Thoracic aorta (tissue), 2 donors: ENCODE measurements at places on chromosomes 2 and 18.

DNA sequence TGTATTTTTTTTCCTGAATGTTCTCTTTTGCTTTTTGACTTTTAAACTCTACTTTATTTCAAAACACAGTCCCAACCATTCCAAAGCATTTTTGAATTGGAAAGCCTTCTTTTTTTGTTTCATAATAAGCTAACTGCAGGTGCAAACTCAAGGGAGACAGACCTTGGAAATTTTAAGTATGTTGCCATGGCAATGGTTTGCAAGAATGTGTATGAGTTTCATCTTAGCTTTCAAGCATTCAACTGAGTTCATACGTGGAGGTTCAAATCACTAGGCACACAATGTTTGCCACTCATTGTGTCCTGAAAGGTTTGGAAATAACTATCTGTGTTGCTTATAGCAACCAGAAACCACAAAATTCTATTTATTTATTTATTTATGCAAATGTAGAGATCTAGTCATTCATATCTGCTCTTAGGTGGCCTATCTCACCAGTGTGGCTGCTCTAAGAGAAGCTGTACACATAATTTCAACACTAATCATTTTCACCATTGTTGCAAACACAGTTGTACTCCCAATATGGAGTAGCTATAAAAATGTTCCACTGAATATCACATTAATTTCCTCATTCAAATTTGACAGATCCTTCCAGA is 805.7 kb upstream of the FSHR start:
- H3K27ac ChIP-seq = no peak overlapping the region
- H3K36me3 ChIP-seq = no peaks in the 10 kb centered on the region
- no peak overlapping the region for H3K4me3 ChIP-seq
- H3K4me1 ChIP-seq = no peaks in the 10 kb centered on the region
- H3K27me3 ChIP-seq = no peaks in the 10 kb centered on the region

- no peak for DNase-seq
- H3K27me3 ChIP-seq = no peaks in the 10 kb centered on the region
- H3K36me3 ChIP-seq = no peaks in the 10 kb centered on the region
- H3K4me3 ChIP-seq = no peak overlapping the region
Observed at GRCh38 chr18:55287149-55287806, 300.7 kb downstream of the TCF4 start.

DNA sequence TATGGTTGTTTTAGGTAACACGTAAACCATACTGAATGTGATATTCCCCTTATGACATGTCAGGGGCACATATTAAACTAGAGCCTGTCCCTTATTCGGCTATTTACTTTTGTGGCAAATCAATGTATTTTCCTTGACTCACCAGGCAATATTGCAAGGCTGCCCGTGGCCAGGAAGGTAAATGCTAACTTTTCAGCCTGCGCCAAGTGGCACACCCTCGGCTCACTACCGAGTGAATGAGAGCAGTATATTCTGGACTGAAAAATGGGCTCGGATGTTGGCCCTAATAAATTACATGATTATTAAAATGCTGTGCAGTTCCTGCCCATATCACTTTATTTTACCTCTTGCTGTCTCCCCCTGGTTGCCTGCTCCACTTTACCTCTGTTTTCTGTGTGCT is 46.7 kb downstream of the POU3F3 start:
- no peaks in the 10 kb centered on the region for H3K4me1 ChIP-seq
- H3K36me3 ChIP-seq = no peaks in the 10 kb centered on the region
- DNase-seq = no peak
- H3K4me3 ChIP-seq = no peak overlapping the region

GRCh38 chr2:200367155-200367554 is 60.7 kb downstream of the SPATS2L start:
- no peak overlapping the region for H3K27ac ChIP-seq
- H3K4me1 ChIP-seq = no peaks in the 10 kb centered on the region
- H3K4me3 ChIP-seq = no peak overlapping the region
- H3K36me3 ChIP-seq = no peaks in the 10 kb centered on the region
- H3K27me3 ChIP-seq = no peaks in the 10 kb centered on the region
- no peak for DNase-seq

DNA sequence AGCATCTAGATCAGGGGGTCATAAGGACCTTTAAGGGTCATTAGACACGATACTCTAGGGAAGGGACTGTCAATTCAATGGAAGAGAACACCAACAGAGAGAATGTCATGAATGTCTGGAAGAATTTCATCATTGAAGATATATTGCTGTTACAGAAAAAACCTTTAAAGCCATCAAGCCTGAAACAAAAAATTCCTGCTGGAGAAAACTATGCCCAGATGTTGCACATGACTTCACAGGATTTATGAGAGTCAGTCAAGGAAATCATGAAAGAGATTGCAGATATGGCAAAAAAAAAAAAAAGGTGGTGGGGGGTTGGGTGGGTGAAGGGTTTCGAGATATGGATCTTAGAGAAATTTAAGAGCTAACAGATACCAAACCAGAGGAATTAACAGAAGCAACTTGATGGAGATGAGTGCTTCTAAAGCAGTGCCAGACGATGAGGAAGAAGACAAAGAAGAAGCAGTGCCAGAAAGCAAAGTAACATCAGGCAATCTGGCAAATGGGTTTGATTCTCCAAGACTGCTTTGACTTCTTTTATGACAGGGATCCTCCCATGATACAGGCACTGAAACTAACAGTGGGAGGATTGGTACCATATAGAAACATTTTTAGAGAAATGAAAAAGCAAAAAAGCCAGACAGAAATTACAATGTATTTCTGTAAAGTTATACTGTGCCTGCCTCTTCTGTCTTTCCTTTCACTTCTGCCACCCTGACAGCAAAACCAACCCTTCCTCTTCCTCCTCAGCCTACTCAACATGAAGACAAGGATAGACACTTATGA is 28.5 kb downstream of the MAP4K3 start:
- H3K27ac ChIP-seq = no peak overlapping the region
- DNase-seq = no peak
- H3K36me3 ChIP-seq = no peaks in the 10 kb centered on the region
- H3K27me3 ChIP-seq = no peaks in the 10 kb centered on the region
- H3K4me1 ChIP-seq = peaks cover 46% of the 10 kb centered on the region
- no peak overlapping the region for H3K4me3 ChIP-seq

DNA sequence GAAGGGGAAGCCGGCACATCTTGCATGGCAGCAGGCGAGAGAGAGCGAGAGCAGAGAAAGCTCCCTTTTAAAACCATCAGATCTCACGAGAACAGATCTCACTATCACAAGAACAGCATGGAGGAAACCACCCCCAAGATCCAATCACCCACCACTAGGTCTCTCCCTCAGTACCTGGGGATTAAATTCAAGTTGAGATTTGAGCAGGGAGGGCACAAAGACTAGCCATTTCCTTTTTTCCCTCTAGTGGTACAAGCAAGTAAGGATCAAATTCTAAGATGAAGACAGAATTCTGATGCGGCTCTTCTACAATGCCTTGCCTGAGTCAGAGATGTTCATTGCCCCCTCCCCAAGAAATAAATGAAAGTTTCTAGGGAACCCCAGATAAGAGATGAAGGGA is 45.6 kb upstream of the ANKRD44 start:
- H3K4me1 ChIP-seq = no peaks in the 10 kb centered on the region
- H3K27ac ChIP-seq = no peak overlapping the region
- H3K4me3 ChIP-seq = no peak overlapping the region
- H3K36me3 ChIP-seq = no peaks in the 10 kb centered on the region
- DNase-seq = no peak
